ENCODE measurements at places on chromosomes 12 and 14.

- no peak for DNase-seq
Observed at GRCh38 chr12:80273144-80273543, 170.9 kb upstream of the PTPRQ start.

DNA sequence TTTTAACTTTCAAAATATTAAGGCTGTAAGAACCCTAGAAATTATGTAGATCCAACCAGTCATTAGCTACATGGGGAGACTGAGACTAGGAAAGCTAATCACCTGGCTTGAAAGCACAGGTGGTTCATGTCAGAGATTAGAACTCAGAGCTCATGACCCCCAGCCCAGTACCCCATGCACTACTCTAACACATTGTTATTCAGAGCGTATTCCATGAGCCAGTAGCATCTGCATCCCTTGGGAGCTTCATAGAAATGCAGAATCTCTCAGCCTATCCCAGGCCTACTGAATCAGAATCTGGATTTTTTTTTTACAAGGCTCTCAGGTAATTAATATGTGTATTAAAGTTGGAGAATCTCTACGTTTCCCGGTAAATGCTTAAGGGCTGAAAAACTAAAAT, 161.7 kb downstream of the BTG1 start:
- DNase-seq: no peak

DNA sequence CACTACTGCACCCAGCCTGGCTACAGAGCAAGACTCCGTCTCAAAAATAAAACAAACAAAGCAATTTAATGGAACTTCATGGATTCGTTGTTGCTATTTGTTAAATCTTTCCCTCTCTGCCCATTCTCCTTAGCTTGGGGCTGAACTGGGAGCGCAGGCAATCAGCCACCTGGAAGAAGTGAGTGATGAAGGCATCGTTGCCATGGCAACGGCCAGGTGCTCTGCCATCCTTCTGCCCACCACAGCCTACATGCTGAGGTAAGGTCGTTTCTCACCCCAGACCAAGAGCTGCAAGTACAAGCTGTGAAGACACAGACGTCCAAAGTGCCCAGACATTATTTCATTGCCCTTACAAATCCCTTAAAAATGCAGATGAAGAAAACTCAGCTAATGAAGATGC, 19.1 kb downstream of the AMDHD1 start:
- DNase-seq: no peak

GRCh38 chr12:52082026-52082668, 2.6 kb downstream of the SMIM41 start:
- no peak for DNase-seq

GRCh38 chr14:54685286-54685845, 118.4 kb downstream of the SAMD4A start:
- no peak for DNase-seq

DNA sequence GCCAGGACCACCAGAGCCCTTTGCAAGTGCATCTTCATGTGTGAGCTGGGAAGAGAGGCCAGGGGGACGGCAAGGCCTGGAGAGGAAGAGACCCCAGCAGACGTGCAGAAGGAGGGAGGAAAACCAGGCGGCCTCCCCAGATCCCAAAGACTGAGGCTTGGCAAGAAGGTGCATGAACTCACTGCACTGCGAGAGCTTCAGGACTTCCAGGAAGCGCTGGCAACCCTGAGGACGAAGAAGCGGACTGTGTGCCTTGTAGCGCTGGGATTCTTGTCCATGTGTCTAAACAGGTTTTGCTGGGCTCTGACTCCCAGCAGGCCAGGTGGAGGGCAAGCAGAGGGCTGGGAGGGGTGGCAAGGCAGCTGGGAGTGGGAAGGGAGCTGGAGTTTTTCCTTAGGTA, 939 bp downstream of the TGFB3 start:
- no peak for DNase-seq

GRCh38 chr14:102131741-102132140, 8.0 kb upstream of the WDR20 start:
- DNase-seq: no peak

GRCh38 chr14:100056964-100057795, 8.0 kb upstream of the EVL start:
- DNase-seq: no peak

DNA sequence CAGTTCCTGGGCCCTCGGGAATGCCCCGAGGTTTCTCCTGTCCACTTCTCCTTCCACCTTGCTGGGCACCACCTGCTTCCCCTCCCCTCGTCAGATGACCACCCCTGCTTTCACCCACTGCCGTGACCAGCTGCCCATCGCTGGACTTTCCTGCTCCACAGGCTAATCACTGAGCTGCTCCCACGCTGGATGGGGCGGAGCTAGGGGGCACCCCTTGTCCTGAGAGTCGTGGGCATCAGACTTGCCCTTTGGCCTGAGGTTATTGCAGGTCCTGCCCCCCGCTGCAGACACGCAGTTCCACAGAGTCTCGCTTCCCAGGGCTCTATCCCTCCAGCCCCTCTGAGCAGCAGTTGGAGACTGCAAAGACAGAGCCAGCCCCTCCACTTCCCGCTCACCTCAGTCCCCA, 427 bp downstream of the SLC6A12 start:
- DNase-seq: no peak

- no peak for DNase-seq
Observed at GRCh38 chr14:38124506-38124905, 83.2 kb upstream of the SSTR1 start.

GRCh38 chr12:72057330-72057914, 118.8 kb downstream of the TPH2 start:
- no peak for DNase-seq

DNA sequence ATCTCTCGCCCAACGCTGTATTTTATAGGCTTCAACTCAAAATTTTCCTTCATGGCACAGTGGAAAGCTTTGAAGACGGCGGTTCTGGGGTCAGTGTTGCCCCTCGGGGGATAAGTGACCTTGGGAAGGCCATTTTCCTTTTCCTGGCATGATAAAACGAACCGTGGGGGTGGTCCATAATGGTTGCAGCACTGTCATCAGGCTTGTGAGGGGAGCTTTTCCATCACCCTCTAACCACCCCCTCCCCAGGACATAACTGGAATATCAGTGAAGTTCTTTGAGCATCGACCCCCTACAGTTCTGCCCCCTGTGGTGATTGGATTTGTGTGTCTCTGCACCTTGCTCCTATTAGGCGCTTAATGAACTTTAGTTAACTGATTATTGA, 16.0 kb downstream of the FOS start:
- DNase-seq: no peak

DNA sequence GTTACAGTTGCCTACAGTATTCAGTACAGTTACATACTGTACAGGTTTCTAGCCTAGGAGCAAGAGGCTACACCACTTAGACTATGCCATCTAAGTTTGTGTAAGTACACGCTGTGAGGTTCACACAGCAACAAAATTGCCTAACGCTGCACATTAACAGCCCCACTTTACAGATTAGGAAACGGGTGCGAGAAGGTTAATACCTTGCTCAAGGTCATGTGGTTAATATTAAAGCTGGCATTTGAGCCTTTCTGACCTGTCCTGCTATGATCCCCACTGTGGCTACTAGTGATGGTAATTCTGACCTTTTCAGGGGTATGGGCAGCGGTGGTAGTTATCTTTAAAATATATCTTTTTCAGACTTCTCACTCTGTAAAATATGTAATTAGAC, 20.9 kb downstream of the ACVR1B start:
- no peak for DNase-seq

DNA sequence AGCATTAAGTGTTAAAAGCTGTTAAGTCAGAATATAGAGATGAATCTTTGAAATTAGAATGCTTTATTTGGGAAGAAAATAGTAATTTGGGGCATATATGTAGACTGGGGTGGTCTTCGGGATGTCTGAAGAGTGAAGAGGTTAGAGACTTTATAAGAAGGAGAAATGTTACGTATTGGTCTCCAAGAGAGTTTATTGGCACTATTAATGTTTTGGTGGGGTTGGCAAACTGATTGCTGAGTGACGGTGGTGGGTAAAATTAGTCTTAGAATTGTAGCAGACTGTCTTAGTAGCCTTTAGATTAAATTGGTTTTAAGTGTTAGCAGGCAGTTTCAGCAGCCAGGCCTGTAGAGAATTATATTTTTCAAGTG, 4.9 kb upstream of the ATP23 start:
- no peak for DNase-seq

DNA sequence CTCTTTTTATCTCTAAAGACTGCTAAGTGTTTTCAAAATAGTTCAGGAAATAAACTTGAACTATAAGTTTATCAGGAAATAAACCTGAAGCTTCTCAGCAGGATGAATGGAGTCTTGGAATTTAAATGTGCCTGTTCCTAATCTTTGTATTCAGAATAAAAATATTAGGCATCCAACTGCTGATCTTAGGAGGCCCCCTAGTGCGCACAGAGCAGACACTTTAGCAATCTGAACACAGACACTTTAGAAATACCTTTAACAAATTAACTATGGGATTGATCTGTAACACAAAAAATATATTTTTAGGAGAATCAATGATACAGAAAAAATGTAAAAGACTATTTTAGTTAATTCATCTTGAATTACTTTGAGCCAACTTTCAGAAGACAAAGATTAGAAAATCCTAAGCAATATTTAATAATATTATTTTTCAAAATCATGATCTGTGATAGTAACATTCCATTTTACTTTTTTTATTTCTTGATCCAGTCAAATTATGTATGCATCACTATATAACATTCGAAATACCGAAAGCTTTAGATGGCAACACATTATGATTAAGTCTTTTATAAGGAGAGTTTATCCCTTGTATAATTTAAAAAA, 80.9 kb downstream of the SLC41A2 start:
- DNase-seq: peak; percentile 20

DNA sequence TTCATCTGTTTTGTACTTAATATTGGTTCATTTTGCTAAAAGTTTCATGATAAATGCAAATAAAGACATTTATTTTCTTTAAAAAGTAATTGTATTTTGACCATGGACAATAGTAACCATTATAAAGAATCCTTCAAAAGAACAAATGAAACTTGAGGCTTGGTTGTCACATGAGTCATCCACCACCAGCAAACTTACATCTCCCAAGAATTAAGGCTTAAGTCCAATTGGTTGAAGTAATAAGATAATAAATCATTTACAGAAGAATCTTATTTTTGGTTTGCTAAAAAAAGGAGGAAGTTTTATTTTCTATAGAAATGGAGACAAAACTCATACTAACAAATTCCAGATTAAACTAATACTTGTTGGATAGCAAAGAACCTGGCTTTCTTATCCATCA, 84.8 kb upstream of the KITLG start:
- no peak for DNase-seq

DNA sequence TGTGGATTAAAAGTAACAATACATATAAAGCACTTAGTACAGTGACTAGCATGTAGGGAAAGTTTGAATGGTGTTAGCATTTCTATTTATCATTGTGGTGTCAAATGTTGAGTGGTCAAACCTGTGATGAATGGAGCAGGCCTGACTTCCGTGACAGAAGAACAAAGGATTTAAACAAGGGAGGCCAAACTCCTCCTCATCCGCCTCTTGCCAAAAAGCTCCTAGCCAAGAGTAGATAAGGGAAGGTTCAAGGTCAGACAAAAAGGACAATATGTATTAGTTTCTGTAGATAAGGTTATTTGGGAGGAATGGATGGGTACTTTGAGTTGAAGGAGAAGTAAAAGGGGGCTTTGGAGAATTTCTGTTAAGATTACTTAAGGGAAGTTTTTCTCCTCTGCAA, 6.5 kb downstream of the RNASE7 start:
- DNase-seq: no peak

DNA sequence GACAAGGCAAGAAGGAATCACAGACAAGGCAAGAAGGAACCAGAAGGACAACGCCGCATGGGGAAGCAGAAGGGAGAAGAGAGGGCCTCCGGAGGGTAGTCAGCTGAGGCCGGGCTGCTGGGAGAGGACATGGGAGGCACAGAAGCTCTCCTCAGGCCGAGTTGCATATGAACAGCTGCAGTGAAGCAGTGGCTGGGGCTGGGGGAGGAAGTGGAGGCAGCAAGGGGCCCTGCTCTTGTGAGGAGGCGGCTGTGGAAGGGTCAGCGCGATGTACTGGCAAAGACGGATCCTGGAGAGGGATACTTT, 22.0 kb upstream of the TMEM106C start:
- DNase-seq: no peak

DNA sequence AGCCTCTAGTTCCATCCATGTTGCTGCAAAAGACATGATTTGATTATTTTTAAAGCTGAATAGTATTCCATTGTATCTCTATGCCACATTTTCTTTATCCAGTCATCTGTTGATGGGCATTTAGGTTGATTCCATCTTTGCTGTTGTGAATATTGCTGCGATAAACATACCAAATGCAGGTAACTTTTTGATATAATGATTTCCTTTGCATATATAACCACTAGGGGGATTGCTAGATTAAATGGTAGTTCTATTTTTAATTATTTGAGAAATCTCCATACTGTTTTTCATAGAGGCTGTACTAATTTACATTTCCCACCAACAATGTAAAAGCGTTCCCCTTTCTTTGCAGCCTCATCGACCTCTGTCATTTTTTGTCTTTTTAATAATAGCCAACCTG, 342.5 kb downstream of the MDGA2 start:
- no peak for DNase-seq

- DNase-seq: no peak
Observed at GRCh38 chr14:80316441-80316840, 105.1 kb upstream of the DIO2 start.

DNA sequence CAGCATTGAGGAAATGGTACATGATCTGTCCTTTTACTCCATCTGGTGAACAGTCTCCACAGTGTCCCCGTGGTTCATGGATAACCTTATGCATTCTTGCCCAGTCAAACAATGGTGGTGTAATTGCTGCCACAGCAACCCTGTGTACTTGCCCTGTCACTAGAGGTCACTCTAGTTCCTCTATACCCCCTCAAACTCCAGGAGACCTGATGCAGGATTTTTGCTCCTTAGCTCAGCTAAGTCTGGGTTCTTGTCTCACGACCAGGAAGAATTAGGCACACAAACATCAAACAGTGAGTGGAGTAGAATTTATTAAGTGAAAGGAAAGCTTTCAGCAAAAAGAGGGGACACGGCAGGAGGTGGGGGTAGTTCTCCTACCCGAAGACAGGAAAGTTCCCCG, 24.7 kb upstream of the EEA1 start:
- no peak for DNase-seq

GRCh38 chr14:104213301-104214034, 75.1 kb downstream of the KIF26A start:
- no peak for DNase-seq

- DNase-seq: no peak
Observed at GRCh38 chr14:22923746-22924145, 4.8 kb upstream of the RBM23 start.

- no peak for DNase-seq
Observed at GRCh38 chr12:130184404-130185090, 22.3 kb downstream of the FZD10 start.

GRCh38 chr12:105227879-105228278, 8.1 kb downstream of the APPL2 start:
- DNase-seq: no peak

Measured in amniotic stem cell (primary cell).